ENCODE measurements at places on chromosomes 2 and 18.

DNA sequence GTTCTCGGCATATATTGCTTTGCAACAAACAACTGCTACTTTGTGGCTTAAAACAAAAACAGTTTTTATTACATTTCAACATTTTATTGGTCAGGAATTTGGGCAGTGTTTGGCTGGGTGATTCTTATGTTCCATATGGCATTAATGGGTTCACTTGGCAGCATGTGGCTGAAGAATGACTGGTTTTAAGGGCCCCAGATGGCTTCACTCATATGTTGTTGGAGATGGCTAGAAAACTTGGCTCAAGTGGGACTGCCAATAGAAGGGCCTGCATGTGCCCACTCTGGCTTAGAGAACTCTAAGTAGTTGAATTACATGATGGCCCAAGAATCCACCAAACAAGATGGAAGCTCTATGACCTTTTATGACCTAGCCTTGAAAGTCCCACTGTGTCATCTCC, 86.1 kb downstream of the FASTKD2 start:
- DNase-seq, result no peak

GRCh38 chr18:76099931-76100457, 395.0 kb downstream of the ZNF516 start:
- DNase-seq, result no peak

DNA sequence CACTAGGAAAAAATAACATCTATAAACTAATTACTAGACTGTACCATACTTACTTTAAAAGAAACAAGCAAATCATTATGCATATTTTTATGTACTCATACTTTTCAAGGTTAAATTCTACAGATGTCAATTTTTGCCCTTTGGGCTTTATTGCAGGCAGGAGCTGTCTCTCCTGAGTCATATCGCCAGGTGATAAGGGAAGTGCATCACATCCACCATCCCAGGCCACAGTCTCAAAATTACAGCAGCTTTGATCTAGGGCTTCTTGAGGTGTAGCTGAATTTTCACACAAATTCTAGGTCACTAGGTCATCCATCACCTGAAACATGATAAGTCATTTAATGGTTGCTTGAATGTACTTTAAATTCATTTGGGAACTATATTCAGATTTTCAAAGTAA, 38.4 kb upstream of the FRZB start:
- DNase-seq, result no peak

DNA sequence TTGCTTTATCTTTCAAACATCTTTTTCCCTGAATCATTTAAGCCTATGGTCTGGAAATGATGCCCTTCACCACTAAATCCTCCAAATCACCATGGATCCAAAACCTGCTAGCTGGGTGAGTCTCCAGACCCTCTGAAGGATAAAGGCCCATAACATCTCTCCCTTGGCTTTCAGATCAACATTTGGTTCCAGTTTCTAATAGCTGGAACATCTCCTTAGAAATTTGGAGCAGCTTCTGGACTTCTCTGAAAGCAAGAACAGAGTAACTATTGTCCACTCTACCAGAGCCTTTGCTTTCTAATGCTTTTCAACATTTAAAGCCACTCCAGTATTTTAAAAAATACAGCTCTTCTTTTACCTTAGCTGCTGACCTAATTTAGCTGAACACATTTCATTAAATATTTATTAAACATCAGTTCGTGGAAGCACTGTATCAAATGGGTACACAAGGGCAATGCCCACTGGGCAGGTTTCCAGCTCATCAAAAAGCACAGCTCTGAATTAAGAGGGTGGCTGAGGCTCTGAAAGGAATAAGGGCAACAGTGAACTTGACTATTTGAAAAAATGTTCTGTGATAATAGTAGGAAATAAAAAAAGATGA, 75.3 kb downstream of the GALNT3 start:
- no peak for DNase-seq
